ENCODE measurements at places on chromosomes 6 and 20. TPM values are rescaled to one million over a fixed set of nuclear protein-coding genes. Genes with fewer than 3 reads are reported as not detected.

DNA sequence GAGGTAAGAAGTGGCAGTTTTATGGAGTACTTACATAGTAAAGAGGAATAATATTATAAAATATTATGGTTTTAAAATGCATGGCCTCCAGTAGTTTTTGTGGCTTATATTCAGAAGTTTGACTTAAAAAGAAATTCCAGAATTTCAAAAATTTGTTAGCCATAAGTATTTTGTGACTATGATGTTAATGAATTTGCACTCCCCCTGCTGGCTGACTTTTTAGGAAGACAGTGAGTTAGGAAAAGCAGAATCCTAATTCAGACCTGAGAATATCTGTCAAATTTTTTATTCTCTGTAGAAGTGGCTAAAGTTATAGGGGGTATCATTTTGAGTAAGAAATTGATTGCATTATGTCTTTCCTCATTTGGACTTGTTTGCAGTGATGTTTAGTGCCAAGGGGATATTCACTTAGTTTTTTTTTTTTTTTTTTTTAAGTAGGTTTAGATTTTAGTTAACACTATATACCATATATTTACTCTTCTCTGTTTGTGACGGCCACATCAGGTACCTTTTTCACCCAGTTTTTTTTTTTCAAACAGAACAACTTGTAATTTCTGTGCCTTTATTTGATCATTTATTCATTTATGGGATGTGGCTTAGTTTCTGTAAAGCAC, 40.8 kb downstream of the ZFAND3 start:
- no peak for DNase-seq

GRCh38 chr6:154485815-154486214, 24.7 kb downstream of the CNKSR3 start:
- no peak for DNase-seq

- DNase-seq = no peak
Measured at GRCh38 chr6:13311155-13311554, 17.2 kb downstream of the TBC1D7 start.

DNA sequence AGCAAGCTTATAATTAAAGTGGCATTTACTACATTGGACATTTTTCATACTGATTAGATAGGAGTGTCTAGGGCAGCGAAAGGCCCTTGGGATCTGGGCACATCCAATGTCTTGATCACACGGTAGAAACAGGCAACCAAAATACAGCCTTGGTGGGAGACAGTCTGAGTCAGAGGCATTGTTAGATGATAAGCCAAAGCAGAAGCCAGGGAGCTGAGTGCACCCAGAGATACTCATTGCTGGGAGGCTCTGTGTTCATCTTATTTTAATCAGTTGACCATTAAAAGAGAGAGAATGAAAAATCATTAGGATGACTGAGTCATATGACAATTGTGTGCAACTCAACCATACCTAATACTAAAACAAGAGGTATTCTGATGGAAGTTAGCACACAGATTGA, 109.5 kb downstream of the LCA5 start:
- DNase-seq = no peak

SYNE1 gene
- 93.4 TPM for total RNA-seq
